ENCODE measurements at places on chromosomes 7 and 10. TPM values are rescaled to one million over a fixed set of nuclear protein-coding genes. Genes with fewer than 3 reads are reported as not detected.

WNT8B gene
- not detected for total RNA-seq

PTF1A gene
- total RNA-seq = not detected

DNA sequence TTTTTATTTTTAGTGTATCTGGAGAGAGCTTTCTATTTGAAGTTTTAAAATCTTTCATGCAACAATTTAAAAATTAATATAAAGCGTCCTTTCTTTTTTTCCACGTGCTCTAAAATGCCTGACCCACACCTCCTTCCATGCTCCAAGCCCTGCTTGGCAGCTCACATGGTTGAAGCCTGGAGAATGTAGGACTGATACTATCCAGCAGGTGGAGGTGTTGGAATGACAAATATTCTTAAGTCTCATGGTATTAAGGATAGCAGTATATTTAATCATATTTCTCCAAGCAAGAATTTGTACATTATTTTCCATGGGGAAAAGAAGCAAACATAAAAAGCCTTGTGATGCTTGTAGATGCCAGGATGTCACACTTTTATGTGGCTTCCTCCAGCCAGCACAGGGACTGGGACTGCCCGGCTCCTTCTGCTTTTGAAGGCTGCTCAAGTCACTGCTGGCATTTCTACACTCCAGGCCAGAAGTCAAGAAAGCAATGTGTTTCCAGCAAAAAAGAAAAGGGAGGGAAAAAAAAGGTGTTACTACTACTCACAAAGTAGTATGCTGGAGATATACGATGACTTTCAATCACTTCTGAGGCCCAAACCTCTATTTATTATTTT lies 49.7 kb downstream of the BZW2 start:
- H3K4me1 ChIP-seq = no peaks in the 10 kb centered on the region
- peak; percentile 37 for DNase-seq
- no peak overlapping the region for H3K4me3 ChIP-seq
- H3K36me3 ChIP-seq = peaks cover 61% of the 10 kb centered on the region

- H3K36me3 ChIP-seq = no peaks in the 10 kb centered on the region
- H3K27me3 ChIP-seq = no peaks in the 10 kb centered on the region
- peak; percentile 7 for DNase-seq
Measured at GRCh38 chr10:26367771-26368170, 70.4 kb upstream of the APBB1IP start.
